D341Med (cell line): ENCODE measurements at places on chromosomes 3 and 15.

DNA sequence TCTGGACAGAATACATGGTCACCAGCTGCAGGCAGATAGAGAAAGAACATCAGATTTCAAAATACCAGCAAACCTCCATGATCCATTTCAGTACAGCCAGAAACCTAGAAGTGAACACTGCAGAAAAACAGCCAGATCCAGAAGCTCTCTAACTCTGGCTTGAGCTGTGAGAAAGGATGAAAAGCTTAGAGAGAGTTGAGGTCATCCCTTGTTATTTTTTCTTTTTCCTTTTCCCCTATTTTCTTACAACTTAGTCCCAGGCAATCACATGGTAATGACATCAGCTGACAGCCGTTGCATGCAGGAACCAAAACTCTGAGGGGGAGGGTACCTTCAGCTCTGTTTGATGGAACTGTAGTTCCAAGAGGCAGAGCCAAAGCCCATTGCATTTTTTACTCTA, 113.2 kb downstream of the TCF12 start:
- no peak for DNase-seq

- no peak for DNase-seq
Observed at GRCh38 chr15:38378161-38378560, 75.8 kb upstream of the FAM98B start.

DNA sequence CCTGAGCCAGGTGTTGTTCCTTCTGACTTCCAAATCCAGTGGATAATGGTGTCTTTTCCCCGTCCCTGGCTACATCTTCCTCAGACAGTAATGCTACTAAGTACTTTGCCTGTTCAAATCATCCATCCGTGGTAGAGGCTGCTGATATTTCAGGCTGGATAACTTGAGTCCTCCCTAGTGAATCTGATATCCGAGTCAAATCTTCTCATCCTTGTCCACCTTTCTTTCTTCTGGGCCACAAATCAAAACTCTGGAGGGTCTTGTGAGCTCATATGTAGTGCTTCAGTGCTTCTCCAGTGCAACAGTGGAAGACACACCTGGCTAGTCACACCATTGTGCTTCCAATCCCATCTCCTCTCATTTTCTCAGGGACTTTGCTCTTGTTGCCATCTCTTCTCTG, 11.2 kb downstream of the SH3GL3 start:
- DNase-seq, result no peak

- peak; percentile 32 for DNase-seq
Observed at GRCh38 chr3:178155521-178155920, 380.7 kb upstream of the KCNMB2 start.

DNA sequence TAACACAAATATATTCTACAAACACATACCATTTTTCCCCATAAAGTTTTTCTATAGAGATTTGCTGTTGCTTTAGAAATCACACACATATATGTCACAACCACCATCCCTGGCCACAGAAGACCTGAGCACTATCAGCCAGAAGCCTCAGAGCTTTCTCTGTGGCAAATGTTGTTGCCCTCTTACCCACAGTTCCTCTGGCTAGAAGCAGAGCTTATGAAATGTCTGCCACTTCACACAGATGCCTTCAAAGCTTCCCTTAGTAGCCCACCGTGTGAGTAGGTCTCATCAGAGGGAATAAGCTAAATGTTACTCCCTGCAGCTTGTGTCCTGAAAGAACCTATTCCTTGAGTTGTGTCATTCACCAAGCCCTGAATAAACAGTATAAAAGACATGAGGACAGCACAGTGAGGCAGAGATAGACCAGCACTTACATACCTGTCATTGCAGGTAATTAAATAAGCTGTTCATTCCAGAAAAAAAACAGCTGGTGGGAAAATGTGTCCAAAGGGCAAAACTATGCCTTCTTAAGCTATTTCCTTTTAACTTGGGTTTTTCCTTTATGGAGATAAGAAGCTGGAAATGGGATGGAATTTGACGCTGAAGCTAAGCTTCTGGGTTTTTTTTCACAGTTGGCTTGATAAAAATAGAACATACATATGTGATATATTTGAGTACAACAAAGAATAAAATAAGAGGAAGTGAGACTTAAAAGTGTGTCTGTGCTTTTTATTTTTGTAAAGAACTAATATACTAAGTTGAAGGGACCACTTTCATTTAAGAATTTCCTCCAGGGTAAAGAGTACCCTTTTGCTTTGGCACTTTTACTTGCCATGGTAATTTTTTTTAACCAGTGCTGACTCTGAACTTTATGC, 391.4 kb downstream of the KCNH8 start:
- no peak for DNase-seq

- no peak for DNase-seq
Observed at GRCh38 chr3:11591002-11591355, 52.7 kb downstream of the VGLL4 start.

- DNase-seq, result peak; percentile 78
Observed at GRCh38 chr3:128011140-128011539, 41.1 kb upstream of the SEC61A1 start.

DNA sequence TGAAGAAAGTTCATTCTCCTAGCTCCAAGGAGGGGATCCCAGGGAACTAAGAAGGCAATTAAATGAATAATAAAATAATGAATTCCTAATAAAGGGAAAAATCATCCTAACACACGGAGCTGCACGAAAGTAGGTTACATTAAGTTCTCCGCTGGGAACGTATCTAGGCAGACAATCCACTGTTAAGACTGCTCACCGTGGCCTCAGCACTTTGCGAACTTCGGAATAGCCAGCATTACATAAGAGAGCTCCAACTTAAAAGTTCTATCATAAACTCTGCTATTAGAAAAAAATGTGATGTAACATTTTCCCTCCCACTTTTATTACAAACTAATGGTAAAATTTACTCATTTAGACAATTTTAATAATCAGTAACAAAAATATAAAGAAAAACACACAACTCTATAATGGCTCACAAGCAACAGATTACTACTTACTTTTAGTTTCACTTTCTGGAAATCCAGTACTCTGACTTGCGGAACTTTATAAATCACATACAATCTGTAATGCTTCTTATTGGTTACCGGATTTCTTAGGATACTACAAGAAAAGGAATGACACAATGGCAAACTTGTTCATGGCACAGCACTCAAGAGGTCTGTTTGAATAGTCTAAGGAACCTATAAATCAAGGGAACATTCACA, 8.5 kb downstream of the SNRPA1 start:
- no peak for DNase-seq

DNA sequence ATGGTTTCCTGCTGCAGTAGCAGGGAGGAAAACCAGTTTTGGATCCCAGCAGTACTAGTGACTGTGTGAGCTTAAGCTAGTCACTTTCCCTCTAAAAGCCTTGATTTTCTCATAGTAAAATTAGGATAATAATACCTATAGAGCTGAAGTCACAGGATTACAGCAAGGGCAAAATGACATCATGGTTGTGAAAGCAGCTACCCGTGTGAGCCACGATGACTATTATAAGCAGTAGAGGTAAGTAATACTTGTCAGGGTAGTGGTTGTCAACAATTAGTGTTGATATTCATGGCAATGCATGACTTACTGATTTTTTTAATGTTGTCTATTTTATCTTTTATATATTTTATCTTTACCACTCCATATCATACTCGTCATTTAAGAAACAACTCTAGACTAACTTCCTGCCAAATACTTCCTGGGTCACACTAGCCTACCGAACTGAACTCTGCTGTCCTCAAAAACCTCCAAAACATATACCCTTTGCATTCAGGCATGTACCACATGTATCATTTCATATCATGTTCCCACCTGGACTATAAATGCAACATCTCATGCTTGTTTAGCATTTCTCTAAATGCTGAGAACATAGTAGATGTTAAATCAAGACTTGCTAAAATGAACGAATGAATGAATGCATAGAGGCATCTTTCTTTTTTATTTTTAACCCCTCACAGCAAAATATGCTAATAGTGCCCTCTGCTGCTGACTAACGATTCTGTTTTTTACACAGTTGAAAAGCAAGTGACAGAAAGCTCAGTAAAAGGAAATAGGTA, 172.6 kb downstream of the P3H2 start:
- DNase-seq, result no peak

DNA sequence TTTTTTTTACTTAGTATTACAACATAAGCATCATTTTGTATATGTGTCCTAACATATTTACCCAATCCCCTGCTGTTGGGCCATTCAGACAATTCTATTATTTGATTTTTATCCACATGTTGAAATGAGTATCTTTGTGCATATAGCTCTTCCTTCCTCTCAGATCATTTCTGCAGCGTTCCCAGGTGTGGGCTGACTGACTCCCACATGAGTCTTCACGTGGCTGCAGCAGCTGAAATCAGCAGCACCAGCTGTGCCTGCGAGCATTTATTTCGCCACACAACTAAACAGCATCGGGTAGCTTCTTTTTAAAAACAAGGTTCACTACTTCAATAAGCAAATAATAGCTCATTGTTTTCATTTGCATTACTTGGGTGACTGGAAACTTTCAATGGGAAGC, 44.5 kb upstream of the PDE8A start:
- DNase-seq, result no peak

- DNase-seq, result no peak
Observed at GRCh38 chr3:32551087-32551486, 19.6 kb downstream of the DYNC1LI1 start.

DNA sequence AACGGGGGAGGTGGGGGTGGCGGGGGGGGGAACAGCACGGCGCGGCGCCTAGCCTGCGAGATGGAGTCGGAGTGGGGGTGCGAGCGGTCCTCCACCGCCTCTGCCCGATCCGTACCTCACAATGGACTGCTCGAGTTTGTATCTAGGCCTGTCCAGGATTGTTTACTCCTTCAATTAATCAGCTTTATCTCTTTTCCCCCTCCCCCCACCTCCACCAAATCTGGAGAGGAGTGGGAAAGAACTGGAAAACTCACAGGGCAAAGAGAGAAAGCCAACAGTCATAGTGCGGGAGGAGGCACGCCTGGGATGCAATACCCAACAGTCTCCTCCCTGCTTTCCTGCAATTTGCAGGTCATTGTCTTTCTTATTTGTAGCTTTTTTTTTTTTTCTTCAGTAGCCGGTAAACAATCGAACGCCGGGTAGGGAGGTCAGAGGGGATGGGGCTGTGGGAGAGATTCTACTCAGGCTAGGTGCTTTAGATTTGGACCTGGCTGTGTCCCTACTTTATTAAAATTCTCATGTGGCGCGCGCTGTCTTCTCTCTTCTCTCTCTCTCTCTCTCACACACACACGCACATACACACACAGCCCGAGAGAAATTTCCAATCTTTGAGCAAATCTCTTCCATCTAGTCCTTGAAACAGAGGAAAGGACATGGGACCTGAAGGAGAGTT, 6.9 kb upstream of the MEIS2 start:
- no peak for DNase-seq

- peak; percentile 31 for DNase-seq
Observed at GRCh38 chr3:116140100-116140689, 305.1 kb downstream of the LSAMP start.

GRCh38 chr3:99602183-99602582, 36.2 kb upstream of the COL8A1 start:
- no peak for DNase-seq

DNA sequence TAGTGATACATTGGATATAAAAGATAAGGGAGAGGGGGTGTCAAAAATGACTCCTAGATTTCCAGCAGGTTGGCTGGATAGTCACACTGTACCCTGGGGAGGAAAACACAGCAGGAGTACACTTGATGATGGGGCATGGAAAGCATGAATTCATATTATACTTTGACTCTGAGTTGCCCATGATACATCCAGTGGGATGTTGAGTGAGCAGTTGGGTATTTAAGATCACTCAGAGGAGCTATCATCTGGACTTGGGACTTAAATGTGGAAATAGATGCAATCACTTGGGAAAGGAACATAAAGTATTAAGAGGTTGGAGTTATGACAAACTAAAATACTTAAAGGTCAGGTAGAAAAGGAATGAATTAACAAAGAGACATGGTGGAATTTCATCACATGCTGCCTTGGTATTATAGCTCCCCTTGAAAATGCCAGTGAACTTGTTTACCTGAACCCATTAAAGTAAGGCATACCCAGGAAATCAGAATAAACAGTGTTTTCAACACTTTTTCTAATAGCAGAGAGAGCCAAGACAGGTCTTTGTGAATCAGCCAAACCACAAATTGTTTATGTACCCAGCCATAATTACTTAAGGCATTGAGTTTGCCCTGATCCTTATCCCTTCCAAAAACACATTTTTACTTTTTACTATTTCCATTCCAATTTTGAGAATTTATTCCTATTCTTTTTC, 49.9 kb upstream of the ABI3BP start:
- no peak for DNase-seq
